Mesenteric fat pad (tissue), 1 donor: ENCODE measurements at places on chromosomes 4 and X. TPM values are rescaled to one million over a fixed set of nuclear protein-coding genes. Genes with fewer than 3 reads are reported as not detected.

The DHX15 gene
- total RNA-seq: 112 TPM

- DNase-seq: no peak
These were observed 123.5 kb upstream of the BMPR1B start for GRCh38 chr4:94634271-94634670.

The SATL1 gene
- not detected for total RNA-seq

GRCh38 chrX:136585262-136585661 is 53.2 kb downstream of the VGLL1 start:
- DNase-seq: no peak

The MAGEC3 gene
- total RNA-seq: not detected

The PPBP gene
- total RNA-seq: 1.3 TPM
